ENCODE measurements at places on chromosomes 11 and 22.

DNA sequence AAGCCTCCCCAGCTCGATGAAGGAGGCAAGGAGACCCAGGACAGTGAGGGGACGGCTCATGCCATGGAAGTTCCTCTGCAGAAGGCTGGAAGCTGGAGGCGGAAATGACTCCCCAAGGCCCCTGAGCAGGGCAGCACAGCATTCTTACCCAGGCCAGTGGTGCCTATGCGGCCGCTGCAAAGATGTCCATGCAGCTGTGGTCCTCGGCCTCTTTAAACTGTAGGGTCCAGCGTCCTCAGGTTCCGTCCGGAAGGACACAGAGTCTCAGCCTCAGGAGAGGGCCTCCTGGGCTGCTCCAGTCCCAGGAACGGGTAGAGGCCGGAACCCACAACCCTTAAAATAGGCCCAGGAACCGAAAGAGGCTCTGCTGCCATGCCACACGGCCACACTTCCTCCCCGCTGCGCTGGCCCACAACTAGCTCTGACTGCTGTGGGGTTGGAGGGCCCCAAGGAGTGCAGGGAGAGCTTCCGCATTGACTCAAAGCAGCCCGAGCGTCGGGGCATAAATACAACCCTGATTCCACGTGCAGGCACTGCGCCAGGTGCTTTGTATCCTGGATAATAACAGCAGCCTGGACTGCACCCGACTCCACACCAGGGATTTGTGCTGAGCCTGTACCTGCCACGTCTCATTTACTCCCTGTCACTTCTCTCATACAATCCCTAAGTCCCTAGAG is 5.5 kb downstream of the KIAA0930 start:
- no peak for DNase-seq

DNA sequence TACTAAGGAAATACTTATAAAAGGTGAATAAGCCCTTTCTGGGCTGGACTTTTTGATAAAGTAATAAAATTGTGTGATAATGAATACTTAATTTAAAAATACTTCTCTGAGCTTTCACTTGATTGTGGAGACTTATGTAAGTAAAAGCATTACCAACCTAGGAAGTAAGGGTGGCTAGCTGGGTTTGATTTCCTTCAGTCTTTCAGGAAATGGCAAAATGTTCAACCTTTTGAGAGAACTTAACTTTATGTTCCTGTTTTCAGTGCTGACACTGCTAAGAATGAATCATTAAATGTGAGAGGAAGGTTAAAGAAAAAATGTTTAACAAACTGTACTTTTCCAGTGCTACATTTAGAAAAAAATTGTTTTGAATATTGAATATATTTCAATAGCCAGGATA is 900.3 kb downstream of the METTL15 start:
- DNase-seq = no peak

- no peak for DNase-seq
Measured at GRCh38 chr11:32858731-32859130, 29.0 kb downstream of the PRRG4 start.

DNA sequence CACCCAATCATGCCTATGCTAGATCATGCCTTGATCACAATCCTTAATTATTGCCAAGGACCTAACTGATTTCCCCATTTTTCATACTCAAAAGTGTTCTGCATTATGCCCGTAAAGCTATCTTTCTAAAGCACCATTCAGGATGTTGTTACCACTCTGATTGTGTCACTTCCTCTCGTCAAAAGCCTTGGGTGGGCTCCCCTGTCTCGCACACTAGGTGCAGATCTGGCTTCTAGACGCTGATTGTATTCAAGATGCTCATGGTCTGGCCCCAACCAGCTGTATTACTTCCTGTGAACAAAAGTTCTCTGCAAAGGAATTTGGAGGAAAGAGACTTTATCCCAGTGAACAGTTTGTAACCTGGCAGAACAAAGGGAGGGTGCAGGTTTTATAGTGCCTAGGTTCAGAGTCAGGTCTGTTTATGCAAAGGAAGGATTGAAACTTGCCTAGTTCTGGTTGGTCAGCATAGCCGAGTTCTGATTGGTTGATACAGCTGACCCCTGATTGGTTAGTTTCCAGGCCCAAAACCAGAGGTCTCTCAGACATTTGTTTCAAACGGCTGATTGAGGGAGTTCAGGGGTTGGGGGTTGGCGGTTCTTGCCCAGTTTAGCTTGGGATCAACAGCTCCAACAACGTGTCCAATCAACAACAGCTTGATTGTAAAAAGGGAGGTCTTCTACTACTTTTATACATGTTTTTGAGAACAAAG is 25.4 kb downstream of the ATG13 start:
- DNase-seq = no peak

- DNase-seq = no peak
Measured at GRCh38 chr11:116510886-116511650, 261.7 kb downstream of the BUD13 start.

DNA sequence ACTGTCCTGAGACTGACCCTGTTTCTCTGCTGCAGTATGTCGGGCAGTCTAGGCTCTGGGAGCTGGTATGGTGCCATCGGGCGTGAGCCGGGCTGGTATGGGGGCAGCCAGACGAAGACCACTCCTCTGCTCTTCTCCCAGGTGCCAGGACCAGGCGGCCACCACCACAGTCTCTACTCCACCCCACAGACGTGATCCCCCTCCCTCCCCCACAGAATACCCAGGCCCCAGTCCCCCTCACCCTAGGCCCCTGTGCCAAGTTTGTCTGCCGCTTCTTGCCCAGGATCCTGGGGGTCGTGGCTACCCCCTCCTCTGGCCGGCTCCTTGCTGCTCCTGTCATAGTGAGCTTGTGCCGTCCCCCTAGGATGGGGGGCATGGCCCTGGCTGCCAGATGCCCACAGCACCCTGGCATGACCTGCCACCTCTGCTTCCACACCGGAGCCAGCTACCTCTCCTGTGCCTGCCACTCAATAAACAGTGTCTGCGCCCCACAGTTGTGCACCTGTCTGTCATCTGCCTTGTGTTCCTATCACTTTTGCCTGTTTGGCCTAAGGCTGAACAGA is 2.0 kb upstream of the KCNK4 start:
- DNase-seq = no peak

DNA sequence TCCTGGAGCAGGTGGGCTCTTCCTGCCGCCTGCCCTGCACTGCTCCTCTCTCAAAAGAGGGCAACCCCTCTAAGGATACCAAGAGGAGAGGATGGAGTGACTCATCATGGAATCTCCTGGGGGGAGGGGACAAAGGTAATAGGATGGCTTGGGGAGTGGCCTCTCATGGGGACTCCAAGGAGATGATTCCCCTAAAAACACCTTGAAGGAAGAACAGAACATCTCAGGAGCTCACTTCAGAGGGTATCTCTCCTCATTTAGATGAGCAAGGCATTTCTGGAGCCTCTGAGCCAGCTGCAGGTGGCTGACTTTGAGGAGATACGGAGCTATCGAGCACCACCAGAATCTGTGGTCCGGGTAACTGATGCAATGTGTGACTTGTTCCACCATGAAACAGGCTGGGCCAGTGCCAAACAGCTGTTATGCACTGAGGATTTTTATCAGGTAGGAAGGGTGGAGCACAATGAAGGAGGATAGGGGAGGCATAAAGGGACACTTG is 40.2 kb downstream of the RRP8 start:
- DNase-seq = no peak

DNA sequence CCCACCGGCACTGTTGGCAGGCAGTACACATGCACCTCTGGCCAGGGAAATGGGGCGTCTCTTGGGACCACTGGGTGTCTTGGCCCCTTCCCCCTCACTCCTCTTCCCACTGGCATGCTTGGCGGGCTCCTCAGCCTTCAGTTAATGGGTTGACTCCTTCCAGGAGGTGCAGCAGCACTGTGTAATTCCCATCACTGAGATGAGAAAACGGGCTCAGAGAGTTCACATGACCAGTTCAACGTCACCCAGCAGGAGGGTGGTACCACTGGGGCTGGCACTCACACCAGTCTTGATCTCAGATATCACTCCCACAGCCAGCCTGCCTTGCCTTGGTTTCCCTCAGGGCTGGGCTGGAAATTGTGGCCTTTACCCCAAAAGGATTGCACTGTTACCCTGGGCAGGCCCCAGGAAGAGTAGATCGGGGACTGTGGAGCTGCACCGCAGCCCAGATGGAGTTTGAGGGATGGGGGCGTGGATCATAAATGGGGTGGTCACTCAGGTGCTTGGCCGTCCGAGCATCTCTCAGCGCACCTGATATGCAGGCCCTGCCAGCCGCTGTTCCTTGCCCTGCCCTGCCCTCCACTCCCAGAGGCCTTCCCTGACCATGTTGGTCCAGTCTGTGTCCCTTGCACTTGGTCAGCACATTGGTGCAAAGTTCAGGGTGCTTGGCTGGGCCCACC is 16.9 kb downstream of the CAPN5 start:
- DNase-seq = no peak

DNA sequence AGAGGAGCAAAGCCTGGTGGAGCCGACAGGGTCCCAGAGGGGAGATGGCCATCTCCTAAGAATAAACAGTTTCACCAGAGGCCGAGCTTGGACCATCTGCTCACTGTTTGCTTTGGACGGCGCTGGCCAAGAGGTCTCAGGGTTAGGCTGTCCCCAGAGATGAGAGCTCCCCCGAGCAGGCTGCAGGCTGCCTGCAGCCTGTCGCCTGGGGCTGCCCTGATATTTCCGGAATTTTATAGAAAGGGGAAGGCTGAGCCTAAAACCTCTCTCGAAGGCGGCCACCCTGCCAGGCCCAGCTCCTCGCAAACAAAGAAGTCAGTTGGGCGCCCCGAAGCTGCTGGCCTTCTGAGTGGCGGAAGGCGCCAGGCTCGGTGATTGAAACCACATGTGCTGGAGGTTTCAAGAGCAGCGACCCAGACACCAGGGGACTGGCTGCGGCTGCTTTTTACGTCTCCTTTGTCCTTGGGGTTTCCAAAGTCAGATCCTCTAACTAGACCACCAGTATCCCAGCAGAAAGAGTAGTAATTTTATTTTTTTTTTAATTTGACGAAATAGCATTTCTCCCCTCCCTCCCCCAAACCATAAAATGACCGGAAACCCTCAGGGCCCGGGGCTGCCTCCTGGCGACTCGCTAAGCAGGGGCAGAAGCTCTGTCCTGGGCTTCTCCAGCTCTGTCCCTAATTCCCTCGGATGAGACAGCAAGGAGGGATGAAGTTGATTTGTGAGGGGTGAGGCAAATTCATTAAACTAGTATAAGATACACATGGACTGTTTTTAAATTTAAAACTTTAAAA is 57.4 kb downstream of the CLMP start:
- DNase-seq = peak; percentile 61

DNA sequence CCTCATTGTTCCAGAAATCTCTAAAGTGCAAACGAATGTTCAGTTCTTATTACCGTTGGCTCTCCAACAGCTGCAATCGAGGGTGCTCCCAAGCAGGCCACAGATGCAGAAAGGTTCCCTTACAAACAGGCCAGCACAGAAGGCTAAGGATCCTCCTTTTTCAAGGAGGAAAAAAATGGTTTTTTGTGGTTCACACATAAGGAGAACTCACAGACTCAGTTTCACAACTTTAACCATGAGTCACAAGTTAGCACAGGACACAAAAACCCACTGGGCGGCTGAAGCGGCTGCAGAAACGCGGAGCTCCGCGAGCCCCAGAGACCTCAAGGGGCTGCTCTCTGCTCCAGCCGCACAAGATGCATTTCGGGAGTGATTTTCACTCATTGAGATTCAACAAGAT is 98.2 kb upstream of the PRR5 start:
- DNase-seq = no peak

GRCh38 chr11:133306019-133306418 is 226.3 kb downstream of the OPCML start:
- no peak for DNase-seq

GRCh38 chr11:115503083-115503885 is 931 bp downstream of the CADM1 start:
- peak; percentile 53 for DNase-seq

GRCh38 chr22:38757464-38757757 is 1.6 kb upstream of the SUN2 start:
- DNase-seq = no peak

- no peak for DNase-seq
Measured at GRCh38 chr11:23403210-23404185, 543.2 kb upstream of the CCDC179 start.

DNA sequence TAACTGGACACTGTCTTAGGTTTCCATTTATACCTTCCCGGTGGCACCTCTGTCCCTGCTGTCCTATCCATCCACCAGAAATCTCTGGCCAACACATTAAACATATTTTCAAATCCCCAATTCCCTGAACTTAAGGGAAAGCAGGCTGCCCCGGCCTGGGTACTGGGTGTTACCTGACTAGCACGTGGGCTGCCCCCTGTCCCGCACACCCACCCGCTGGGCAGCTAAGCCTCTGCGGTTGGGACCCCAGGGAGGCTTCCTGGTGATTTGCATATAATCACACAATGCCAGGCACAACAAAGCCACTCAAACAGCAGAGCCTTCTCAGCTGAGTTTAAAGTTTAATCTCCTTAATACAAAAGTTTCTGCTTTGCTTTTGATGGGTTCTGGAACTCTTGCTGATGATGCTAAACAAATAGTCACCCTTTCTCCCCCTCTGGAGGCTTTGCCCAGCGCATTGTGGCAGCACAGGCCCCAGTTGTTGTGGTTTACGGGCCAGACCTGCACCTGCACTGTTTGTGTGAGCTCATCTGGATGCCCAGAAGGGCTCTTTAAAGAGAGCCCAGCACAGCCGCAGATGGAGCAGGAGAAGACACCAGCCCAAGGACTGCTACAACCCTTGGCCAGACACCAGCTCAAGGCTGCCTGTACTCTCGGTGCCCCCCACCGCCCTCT is 59.9 kb upstream of the POU2AF1 start:
- no peak for DNase-seq

DNA sequence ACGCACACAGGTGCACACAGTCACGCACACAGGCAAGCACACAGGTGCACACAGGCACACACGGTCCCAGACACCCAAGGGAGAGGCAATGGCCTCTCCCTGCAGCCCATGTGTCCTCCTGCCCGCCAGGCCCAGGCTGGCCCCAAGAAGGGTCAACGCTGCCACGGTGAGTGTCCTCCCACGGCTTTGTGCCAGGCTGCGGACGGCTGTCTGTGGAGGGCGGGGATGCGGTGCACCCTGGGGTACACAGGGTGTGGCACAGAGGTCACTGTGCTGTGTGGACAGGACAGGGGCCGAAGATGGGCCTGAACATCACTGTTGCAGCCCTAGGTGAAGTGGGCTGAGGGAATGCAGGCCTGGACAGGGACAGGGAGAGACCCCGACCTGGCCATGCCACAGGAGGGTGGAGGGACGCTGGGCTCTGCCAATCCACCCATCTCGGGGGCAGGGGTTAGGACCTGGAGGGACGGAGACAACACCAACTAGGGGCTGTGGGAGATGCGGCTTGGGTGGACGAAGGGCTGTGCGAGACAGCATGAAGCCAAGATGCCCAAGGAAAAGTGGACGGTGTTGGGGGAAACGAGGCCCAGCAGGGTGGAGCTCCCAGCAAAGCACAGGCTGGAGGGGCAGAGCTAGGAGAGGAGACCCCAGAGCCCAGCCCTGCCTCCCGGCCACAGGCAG is 523.8 kb downstream of the BRD1 start:
- DNase-seq = no peak

DNA sequence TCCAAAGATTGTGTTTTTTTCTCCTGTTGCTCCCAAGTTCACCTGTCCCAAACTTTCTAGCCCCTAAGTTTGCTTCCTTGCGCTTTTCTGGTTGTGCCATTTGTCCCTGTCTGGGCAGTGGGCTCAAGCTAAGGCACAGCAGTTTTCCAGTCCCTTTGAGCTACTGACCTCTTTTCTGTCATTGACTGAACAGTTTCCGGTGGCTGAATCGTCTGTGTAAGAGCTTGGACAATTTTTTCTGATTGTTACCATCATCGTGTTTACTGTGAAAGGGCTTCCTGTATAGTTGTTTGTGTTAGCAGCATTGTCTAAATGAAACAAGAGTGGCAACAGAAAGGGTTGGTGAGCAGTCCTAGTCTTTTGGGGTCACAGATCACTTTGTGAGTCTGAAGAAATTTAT is 49.8 kb downstream of the BMAL1 start:
- no peak for DNase-seq

- DNase-seq = peak; percentile 59
Measured at GRCh38 chr11:110518809-110519514, 89.2 kb downstream of the FDX1 start.
